Upper lobe of left lung (tissue), 6 donors: ENCODE measurements at places on chromosomes 4 and X. TPM values are rescaled to one million over a fixed set of nuclear protein-coding genes. Genes with fewer than 3 reads are reported as not detected.

GRCh38 chr4:147839200-147839599, 107.3 kb downstream of the ARHGAP10 start:
- H3K27ac ChIP-seq = no peak overlapping the region
- H3K4me1 ChIP-seq = peaks cover 7% of the 10 kb centered on the region
- no peak for DNase-seq
- no peak overlapping the region for H3K4me3 ChIP-seq

- H3K4me1 ChIP-seq = no peaks in the 10 kb centered on the region
- H3K27me3 ChIP-seq = no peaks in the 10 kb centered on the region
- DNase-seq = no peak
- no peak overlapping the region for H3K4me3 ChIP-seq
- H3K27ac ChIP-seq = no peak overlapping the region
- H3K36me3 ChIP-seq = no peaks in the 10 kb centered on the region
These were observed 37.3 kb upstream of the IGFBP7 start for GRCh38 chr4:57147335-57148060.

GRCh38 chr4:99591757-99592156, 17.1 kb downstream of the MTTP start:
- H3K36me3 ChIP-seq = no peaks in the 10 kb centered on the region
- no peaks in the 10 kb centered on the region for H3K27me3 ChIP-seq
- no peak overlapping the region for H3K4me3 ChIP-seq
- H3K27ac ChIP-seq = no peak overlapping the region
- no peaks in the 10 kb centered on the region for H3K4me1 ChIP-seq

GRCh38 chrX:20571611-20572010, 304.9 kb upstream of the RPS6KA3 start:
- no peaks in the 10 kb centered on the region for H3K36me3 ChIP-seq
- H3K4me3 ChIP-seq = no peak overlapping the region
- no peaks in the 10 kb centered on the region for H3K4me1 ChIP-seq
- no peak overlapping the region for H3K27ac ChIP-seq
- no peak for DNase-seq

PFKFB1 gene
- total RNA-seq = not detected
